Left lung (tissue), 14 donors: ENCODE measurements at places on chromosomes 2 and 18. TPM values are rescaled to one million over a fixed set of nuclear protein-coding genes. Genes with fewer than 3 reads are reported as not detected.

GRCh38 chr2:207156451-207157161 is 9.1 kb downstream of the KLF7 start:
- no peak for DNase-seq

- peak; percentile 85 for DNase-seq
Observed at GRCh38 chr18:2857491-2858131, 10.8 kb downstream of the EMILIN2 start.

DNA sequence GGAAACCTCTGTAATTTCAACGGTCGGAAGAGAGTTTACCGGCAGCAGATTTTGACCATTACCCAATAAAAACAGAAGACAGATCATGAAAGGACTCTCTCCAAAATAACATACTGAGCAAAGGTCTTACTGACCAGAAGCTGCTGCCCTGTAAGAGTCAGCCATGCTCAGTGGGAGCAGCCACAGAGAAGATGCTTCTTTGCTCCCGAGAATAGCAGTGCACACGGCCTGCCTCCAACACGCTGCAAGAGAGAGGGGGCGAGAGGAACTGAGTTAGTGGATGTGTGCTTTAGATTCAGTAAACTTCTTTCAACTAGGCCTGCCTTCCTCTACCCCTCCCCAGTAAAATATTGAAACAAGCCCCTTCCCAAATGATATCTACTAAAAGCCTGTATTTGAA is 103.7 kb downstream of the NCK2 start:
- no peak for DNase-seq

- no peak for DNase-seq
Observed at GRCh38 chr18:36680042-36680441, 148.8 kb downstream of the TPGS2 start.

SERPINB5 gene
- total RNA-seq, result 0.34 TPM
